ENCODE measurements at places on chromosomes 1 and 21.

- no peak for DNase-seq
These were observed 69.1 kb downstream of the DYRK1A start for GRCh38 chr21:37435711-37436110.

DNA sequence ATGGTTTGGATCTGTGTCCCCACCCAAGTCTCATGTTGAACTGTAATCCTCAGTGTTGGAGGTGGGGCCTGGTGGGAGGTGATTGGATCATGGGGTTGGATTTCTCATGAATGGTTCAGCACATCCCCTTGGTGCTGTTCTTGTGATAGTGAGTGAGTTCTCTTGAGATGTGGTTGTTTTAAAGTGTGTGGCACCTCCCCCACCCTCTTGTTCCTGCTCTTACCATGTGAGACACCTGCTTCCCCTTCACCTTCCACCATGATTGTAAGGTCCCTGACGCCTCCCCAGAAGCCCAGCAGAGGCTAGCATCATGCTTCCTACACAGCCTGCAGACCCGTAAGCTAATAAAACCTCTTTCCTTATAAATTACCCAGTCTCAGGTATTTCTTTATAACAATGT lies 55.8 kb downstream of the SUSD4 start:
- no peak for DNase-seq

GRCh38 chr1:169106921-169107602 lies 572 bp downstream of the ATP1B1 start:
- DNase-seq, result no peak

DNA sequence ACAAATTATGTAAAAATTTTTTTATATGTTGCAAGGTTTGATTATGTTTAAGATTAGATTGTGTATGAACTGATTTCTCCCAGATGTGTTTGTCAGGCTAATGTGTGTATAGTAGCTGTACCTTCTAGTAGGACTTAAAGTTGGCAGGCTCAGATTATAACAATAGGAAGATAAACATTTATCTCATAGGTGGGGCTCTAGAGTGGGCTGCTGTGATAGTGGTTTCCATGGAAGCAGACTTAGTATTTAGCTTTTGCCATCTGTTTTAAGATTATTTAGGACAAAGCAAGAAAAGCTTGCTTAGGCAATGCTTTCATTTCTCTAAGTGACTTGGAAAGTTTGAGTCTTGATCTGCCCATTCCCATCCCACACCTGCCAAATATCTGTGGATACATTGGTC lies 187.7 kb upstream of the CACYBP start:
- no peak for DNase-seq

DNA sequence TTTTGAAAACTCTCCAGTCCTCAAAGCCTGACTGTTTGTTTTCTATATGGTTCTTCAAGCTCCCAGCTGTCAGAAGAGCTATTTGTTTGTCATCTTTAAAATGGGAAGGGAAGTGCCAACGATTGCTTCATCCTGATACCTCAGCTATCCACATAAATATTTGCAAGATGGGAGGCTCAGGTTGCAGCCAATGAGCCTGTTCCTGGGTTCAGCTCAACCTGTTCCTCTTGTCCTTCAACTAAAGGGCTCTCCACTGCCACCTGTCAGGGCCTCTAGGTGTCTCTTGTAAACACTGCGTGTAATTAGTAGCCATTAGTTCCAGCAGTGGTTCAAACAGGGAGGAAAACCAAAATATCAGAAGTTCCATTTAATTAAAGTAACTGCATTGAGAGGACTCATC lies 445.1 kb downstream of the AJAP1 start:
- no peak for DNase-seq

- no peak for DNase-seq
These were observed 331.1 kb downstream of the PTPRC start for GRCh38 chr1:198969981-198970380.

DNA sequence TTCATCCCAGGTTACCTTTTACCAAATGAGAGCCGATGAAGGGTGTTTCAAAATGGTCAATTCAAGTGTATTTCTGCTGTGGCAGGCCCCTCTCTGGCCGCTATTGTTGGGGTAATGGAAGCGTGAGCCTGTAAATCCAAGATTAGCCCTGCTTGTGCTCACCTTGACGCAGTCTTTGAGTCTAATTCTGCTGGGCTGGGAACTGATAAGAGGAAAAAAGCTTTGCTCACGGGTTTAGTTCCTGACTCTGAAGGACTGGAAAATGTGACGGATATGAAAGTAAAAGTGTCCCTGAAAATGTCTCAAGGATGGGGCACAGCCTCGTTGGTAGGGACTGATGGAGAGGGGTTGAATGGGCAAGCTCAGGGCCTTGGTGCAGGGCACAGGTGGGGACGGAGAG lies 125.9 kb upstream of the GALNT2 start:
- DNase-seq, result no peak

- no peak for DNase-seq
These were observed 4.0 kb downstream of the ABCG1 start for GRCh38 chr21:42222821-42223390.

DNA sequence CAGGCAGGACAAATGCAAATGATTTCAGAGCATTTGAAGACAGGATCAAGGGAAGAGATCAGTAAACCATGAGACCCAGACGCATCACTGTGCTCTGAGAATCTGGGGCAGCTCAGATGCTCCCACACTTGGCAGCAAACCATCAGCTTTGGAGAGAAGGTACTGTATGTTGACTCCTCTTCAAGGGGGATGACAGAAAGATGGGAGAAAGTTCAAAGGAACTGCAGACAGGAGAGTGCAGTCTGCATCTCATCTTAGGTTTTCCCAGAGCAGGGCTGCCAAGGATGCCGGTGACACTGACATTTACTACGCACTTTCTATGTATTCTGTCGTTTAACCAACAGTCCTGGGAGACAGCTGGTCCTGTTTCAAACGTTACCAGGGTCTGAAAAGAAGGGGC lies 35.8 kb downstream of the OLFML2B start:
- no peak for DNase-seq
